Fibroblast of skin of back (primary cell): ENCODE measurements at places on chromosomes 5 and 9.
A peak's percentile ranks its signal among the peaks of the same experiment; 100 is the strongest.

DNA sequence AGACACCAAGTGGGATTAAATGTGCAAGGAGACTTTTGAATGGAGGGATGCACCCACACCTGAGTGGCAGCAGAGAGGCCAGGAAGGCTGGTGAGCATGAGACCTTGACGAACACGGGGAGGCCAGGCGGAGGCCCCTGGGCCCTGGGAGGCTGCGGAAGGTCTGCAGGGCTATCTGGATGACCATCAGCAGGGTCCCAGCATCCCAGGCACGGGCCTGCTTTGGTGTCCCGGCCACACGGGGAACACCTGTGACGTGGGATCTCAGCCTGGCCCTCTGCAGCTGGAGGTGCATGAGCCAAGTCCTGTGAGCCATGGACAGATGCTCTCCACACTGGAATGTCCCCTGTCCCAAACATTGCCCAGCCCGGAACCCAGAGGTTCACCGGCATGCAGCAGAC is 174.0 kb upstream of the FOXD4L5 start:
- DNase-seq, result no peak

DNA sequence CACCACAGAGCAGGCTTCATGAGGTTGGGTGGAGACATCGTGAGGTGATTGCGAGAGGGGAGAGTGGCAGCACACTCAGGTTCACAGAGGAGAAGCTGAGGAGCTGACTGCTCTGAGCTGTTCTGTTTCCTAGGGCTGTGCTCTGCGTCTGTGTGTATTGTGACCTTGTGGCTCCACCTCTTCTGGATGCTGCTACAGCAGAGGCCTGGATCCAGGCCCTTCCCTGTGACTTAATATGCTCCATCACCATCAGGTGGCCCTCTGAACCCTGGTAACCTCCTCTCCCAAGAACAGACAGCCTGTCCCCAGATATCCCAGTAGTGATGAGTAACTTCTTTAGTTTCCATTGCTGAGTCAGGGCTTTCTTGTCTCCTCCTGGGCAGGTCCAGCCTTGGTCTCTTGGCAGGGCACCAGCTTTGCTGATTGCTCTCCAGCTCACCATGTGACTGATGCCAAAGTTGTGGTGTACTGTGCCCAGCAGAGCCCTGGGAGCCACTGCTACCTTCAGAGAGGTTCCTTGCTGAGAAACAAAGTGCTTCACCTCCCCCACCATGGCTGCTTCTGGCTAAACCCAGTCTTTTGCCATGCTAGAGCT is 212.8 kb upstream of the CHD1 start:
- no peak for DNase-seq

DNA sequence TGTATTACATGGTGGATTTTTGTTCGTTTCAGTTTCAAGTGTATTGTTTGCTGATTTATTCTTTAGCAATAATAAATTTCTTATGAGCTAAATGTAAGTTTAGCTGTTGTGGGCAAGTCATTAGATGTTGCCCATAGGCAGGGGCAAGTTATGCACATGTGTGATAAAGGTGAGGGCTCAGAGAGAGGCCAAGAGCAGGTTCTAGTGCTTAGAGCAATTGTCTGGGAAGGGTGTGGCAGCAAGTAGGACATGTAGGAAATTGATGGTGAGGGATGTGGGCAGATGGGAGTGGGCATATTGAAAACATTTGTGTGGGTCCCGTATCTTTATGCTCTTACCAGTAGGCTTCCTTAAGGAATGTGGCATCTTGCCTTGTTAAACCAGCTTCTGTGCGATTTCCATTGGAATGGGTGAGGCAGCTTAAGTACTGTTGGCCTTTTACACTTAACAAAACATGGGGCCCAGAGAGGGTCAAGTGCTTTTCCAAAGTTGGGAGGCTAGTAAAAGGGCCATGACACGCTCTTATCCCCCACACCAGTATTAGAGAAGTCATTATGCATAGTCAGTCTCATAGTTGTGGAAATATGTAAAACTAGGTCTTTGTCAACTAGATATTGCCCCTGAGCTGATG is 60.6 kb downstream of the KDM4C start:
- no peak for DNase-seq

DNA sequence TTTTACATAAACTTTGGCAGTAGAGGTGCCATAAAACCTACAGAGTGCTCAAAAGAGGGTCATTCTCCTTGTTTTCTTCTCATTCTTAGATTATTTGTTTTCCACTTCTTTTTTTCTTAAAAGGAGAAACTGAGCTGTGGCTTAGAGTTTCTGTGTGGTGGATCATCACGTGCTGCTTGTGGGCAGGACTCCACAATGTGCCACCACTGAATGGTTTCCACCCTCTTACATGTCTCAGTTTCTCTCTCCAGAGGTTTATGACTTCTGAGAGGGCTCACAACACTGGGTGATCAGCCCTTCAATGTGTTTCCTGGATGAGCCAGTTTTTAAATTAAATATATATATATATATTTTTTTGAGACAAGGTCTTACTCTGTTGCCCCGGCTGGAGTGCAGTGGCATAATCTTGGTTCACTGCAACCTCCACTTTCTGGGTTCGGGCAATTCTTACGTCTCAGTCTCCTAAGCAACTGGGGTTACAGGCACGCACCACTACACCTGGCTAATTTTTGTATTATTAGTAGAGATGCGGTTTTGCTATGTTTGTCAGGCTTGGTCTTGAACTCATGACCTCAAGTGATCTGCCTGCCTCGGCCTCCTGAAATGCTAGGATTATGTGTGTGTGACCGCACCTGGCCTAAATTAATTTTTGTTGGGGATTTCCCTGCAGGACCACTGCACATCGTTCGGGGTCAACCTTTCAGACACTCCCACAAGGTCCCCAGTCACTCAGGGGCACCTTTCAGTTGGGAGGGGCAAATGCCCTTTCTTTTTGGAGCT is 3.1 kb upstream of the UNC13B start:
- DNase-seq, result no peak

DNA sequence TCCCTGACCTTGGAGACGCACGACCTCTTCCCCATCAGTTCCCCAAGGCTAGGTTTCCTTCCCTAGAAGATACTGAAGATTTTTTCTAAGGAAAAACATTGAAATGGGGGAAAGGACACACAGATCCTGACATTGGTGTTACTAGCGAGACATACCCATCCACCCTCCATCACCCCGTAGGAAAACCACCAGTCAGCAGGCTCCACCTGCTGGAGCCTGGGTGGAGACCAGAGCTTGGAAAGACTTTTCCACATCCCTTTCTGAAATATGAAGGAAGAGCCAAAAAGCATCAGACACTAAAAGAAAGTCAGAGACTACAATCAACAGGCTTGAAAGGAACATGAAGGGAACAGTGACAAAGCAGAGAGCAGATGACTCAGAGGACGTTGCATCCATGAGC is 638.0 kb downstream of the IRX1 start:
- no peak for DNase-seq

DNA sequence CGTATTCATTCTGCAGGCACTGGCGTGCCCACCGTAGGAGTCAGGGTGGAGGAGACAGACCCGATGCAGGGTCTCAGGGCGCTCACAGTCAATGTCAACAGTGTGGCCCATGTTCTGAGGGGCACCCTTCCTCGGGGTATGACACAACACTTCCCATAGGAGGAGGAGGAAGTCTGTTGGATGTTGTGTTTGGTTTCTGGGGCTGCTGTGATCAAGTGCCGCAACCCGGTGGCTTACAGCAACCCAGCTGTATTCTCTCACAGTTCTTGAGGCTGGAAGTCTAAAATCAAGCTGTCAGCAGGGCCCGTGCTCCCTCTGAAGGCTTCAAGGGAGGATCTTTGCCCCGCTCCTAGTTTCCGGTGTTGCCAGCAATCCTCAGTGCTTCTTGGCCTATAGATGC is 5.6 kb upstream of the HNRNPAB start:
- DNase-seq, result no peak

DNA sequence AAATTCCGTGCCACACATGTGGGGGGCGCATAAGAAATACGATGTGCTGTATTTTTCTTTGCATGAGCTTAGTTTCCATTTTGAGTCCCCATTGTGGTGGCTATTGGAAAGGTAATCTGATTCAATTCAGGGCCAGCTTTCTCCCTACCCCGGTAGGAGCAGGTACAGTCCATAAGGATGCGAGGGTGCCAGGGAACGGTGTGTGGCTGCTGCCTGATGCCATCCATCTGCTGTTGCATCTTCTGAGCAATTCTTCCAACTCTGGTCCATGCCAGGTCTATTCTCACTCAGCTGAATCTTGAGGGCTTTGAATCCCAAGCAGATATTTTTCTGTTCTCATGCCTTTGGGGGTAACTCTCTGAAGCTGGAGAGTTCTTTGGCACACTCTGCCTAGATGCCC is 392.7 kb downstream of the AGTPBP1 start:
- no peak for DNase-seq

GRCh38 chr5:57529864-57530263 is 47.3 kb upstream of the ACTBL2 start:
- DNase-seq, result no peak

- DNase-seq, result no peak
These were observed 17.2 kb downstream of the TJP2 start for GRCh38 chr9:69191231-69191630.

- no peak for DNase-seq
These were observed 171.5 kb downstream of the SSBP2 start for GRCh38 chr5:81579262-81579924.

GRCh38 chr5:14469551-14470377 is 111.8 kb upstream of the OTULINL start:
- DNase-seq, result no peak

GRCh38 chr5:16792598-16793275 is 143.4 kb downstream of the MYO10 start:
- no peak for DNase-seq

- peak; percentile 82 for DNase-seq
These were observed 133.2 kb downstream of the CFAP90 start for GRCh38 chr5:7717691-7718090.

GRCh38 chr5:74530326-74531050 is 110.0 kb downstream of the ENC1 start:
- DNase-seq, result peak; percentile 80

DNA sequence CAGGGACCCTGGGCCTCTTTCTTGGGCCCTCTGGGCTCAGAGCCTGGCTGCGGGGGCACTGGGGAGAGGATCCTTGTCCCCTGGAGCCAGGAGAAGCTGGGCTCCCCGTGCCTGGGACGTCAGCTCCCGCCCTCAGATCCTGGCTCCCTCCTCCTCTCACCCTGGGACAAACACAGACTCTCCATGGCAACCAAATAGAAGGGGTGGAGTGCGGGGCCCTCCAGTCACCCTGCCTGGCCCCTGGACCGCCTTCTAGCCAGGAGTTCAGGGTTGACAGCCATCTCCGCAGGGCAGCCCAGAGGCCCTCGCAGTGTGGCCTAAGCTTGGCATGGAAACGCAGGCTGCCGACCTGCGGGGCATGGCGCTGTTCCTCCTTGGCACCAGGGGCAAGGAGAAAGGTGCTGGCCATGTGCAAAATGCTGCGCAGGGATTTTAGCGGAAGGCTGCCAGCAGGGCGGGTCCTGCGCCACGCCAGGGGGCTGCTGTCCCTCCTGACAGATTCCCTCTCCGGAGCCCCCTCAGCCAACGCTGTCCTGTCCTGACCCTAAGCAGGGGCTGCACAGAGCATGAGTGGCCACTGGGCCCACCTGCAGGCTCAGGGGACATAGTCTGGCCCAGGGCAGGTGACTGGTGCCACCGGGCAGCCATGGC is 1.0 kb downstream of the ZDHHC11 start:
- DNase-seq, result no peak

GRCh38 chr9:126317513-126317912 is 9.1 kb upstream of the MVB12B start:
- DNase-seq, result peak; percentile 23

DNA sequence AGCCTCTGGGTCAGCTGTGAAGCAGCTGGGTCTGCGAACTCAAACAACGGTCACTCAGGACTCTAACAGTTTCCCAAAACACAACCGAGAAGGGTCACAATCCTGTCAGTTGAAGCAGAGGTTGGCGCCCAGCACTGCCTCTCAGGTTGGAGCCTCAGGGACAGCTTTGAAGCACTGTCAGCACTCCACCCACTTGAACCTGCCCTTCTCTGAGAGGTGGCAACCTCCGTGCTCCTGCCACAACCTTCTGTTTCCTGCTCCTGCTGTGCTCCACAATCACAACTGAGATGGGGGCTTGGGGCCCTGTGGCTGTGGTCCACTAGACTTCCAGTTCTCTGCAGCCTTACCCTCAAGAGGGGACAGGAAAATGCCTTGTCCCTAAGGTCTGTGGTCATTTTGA is 21.7 kb upstream of the LCP2 start:
- no peak for DNase-seq

DNA sequence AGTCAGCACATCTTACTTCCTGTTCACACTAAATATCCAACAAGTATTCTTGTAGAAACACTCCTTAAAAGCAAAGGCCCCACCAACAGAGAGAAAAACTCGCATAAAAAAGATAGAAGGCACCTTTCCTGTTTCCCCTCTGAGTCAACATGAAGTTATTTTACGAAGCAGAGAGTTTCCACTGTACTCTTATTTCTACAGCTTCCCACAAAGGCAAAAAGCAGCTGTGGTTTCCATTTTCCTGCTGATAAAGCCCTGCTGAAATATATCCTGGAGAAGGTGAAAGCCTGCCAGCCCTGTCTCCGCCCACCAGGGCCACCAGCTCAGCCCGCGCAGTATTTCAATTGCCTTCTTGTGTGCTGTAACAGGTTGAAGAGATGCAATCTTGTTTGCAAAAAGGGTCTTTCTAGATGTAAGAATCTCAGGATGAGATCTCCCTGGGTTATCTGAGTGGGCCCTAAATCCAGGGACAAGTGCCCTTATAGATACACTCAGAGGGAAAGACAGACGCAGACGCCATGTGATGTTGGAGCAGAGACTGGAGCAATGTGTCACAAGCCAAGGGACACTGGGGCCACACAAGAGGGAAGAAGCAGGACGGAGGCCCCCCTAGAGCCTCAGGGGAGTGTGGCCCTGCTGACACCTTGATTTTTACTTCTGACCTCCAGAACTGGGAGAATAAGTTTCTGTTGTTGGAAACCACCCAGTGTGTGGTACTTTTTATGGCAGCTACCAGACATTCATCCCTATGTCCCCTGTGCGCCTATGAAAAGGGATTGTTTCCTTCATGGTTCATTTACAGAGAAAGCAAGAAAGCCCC is 19.9 kb downstream of the SEMA4D start:
- DNase-seq, result peak; percentile 4

- no peak for DNase-seq
These were observed 46.4 kb upstream of the CHD1 start for GRCh38 chr5:98975223-98975622.

DNA sequence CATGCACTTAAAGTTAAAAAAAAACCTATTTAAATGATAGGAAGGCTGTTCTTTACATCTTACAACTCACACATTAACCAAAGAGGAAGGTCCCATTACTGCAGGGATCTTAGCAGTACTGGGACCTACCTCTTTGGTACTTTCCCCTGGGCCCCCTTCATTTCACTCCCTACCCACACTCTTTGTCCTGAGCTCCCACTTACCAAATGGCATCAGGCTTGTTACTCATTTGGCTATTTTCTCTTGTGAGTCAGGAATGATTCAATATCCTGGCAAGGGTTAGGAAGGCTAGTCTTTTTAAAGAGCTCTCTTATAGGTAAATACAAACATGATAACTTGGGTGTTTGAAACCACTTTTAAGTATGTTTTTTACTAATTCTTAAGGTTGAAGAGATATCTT is 117.4 kb upstream of the ELL2 start:
- peak; percentile 95 for DNase-seq

- DNase-seq, result no peak
These were observed 1119.0 kb upstream of the CDH10 start for GRCh38 chr5:25763781-25764180.

GRCh38 chr5:36406023-36406422 is 104.3 kb upstream of the RANBP3L start:
- no peak for DNase-seq
